Epithelial cell of proximal tubule (primary cell): ENCODE measurements at places on chromosomes 2 and 18. TPM values are rescaled to one million over a fixed set of nuclear protein-coding genes. Genes with fewer than 3 reads are reported as not detected.

ASB18 gene
- total RNA-seq: not detected in 2 replicates

UGT1A1 gene
- total RNA-seq: not detected in 2 replicates

SRD5A2 gene
- under 0.01 TPM in 1 of 2 replicates, not detected in the other for total RNA-seq

PLGLB1 gene
- total RNA-seq: 3.9 TPM in 1 of 2 replicates, not detected in the other

MREG gene
- 12.7 and 22.1 TPM in 2 replicates for total RNA-seq
